ENCODE measurements at places on chromosomes 6 and 20. TPM values are rescaled to one million over a fixed set of nuclear protein-coding genes. Genes with fewer than 3 reads are reported as not detected.

The SLC13A3 gene
- 4.6 TPM for total RNA-seq

The MYL9 gene
- total RNA-seq: 127 TPM

The MRPL14 gene
- 24.3 TPM for total RNA-seq

The MARCKS gene
- total RNA-seq: 104 TPM

The ERVFRD-1 gene
- total RNA-seq: 0.22 TPM

The SLPI gene
- not detected for total RNA-seq

Data from placental pericyte (primary cell).